ENCODE measurements at places on chromosomes 5 and 9.

DNA sequence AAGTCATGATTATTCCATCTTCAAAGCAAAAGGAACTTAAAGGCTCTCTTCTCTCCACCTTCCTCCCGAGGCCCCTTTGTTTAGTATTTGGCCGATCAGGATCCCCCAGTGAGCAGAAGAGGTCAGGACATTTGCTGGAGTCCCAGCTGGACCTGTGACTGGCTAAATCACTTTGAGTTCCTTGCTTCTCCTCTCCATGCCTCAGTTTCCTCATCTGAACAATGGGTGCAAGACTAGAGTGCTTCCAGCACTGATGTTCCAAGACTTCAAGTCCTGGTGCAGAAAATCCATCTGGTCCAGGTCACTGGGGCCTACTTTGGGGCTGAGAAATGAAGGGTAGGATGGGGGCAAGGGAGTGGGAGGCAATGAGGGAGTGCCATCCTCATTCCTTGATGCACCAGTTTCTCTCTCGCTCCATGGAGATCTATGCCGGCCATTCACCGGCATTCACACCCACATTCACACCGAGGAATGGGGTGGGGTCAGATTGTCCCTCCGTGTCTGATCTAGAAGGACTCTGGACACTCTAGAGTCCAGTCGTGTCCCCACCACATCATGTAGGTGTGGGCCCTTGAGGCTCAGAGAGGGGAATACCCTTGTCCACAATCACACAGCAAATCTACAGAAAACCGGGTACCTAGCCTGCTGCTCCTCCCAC is 38.7 kb upstream of the IL17B start:
- DNase-seq: no peak

- no peak for DNase-seq
Observed at GRCh38 chr9:83142389-83142788, 79.4 kb upstream of the RASEF start.

GRCh38 chr5:77301447-77301883 is 91.0 kb downstream of the PDE8B start:
- peak; percentile 66 for DNase-seq

- no peak for DNase-seq
Observed at GRCh38 chr9:83560169-83560826, 22.1 kb upstream of the FRMD3 start.

- DNase-seq: peak; percentile 3
Observed at GRCh38 chr9:93815135-93815534, 140.0 kb downstream of the BARX1 start.

DNA sequence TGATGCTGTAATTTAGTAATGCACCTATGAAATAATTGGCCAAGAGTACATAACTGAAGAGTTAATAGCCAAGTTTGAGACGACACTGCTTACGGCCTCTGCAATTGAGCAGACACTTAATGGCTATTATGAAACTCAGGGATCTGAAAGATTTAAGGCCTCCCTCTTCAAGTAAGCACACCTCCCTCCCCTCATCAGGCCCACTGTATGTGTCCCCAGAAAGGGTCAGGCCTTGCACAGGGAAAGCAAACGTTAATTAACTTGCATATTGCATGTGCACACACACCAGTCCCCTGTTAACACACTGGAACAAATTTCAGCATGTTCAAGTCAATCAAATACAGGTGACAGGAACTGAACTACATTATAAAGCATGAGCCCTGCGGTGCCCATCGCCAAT is 163.6 kb downstream of the SPOCK1 start:
- DNase-seq: no peak

- no peak for DNase-seq
Observed at GRCh38 chr5:164289526-164289925, 784.1 kb downstream of the MAT2B start.

DNA sequence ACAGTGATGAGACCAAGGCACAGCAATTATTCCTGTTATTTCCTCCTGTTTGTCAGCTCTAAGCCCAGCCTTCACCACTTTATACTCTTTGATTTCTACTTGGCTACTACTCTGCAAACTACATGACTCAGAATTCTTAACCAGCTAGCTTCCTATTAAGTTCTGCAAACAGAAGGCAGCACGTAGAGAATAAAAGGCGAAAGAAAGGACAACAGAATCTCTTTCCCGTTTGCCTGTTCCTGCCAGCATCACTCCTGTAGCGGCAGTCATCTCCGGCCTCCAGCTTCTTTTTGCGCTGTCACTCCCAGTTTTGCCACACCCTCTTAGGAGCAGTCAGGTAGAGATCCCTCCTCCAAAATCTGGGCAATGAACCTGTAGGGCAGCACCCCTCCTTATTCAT is 29.9 kb downstream of the DPYSL3 start:
- DNase-seq: peak; percentile 43

DNA sequence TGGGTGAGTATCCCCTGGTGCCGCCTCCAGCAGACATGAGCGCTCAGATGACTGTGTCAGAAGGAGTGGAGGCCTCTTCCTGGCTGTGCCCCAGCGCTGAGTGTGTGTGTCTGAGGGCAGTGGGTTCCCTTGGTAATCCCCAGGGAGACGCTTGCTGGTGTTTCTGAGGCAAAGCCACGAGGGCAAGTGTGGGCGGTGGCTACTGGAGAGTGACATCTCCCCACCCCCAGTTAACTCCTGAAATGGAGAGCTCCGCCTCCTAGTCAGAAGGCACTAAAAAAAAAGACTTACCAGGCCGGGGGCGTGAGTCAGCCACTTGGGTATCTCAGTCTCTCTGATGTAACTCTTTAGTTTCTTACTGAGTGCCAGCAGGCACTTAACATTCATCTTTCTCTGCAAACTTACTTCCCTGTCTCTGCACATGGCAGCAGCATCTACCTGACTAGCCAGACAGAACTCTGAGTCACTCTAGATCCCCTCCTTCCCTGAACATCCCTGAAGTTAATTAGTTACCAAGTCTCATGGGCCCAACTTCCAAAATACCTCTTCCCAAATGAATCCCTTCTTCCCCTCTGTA is 19.3 kb downstream of the ORM2 start:
- peak; percentile 95 for DNase-seq
